Progenitor cell of endocrine pancreas (in vitro differentiated cells): ENCODE measurements at places on chromosomes 4 and X. TPM values are rescaled to one million over a fixed set of nuclear protein-coding genes. Genes with fewer than 3 reads are reported as not detected.

GAGE12H gene
- total RNA-seq, result not detected in 2 replicates

HS6ST2 gene
- 14.8 and 23.6 TPM in 2 replicates for total RNA-seq

KLF8 gene
- total RNA-seq, result 4.7 and 4.8 TPM in 2 replicates

GRID2 gene
- total RNA-seq, result 0.18 and 0.69 TPM in 2 replicates

CYSLTR1 gene
- total RNA-seq, result 0.09 TPM in 1 of 2 replicates, not detected in the other

ART3 gene
- 5.0 and 7.3 TPM in 2 replicates for total RNA-seq

ADH1B gene
- total RNA-seq, result 0.29 and 0.53 TPM in 2 replicates

TLR10 gene
- 1.7 and 2.1 TPM in 2 replicates for total RNA-seq

LDB2 gene
- total RNA-seq, result 0.82 TPM in 1 of 2 replicates, not detected in the other

NAA10 gene
- total RNA-seq, result 85.3 and 86.3 TPM in 2 replicates

DTHD1 gene
- total RNA-seq, result 0.12 and 0.29 TPM in 2 replicates

DGKK gene
- 1.1 and 1.2 TPM in 2 replicates for total RNA-seq

DNA sequence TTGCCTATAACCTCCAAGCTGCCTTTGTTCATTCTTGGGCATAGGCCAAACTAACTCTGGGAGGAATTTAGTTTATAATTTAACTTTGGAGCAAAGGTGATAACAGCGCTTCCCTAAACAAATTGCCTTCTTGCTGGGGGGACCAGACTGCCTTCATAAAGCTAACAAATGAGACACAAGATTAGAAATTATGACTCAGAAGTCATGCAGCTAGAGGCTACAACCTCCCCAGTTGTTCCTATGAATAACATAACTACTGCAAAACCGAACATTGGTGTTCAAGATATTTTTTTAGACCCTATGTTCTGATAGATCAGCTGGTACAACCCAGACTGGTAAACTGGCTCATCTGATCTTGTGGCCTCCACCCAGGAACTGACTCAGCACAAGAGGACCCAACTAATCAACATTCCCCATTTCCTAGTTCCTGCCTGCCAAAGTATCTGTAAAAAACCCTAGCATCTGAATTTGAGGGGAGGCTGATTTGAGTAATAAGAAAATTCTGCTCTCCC is 22.0 kb upstream of the TMPRSS11B start:
- H3K27me3 ChIP-seq, result no peaks in the 10 kb centered on the region
- no peak overlapping the region for H3K4me3 ChIP-seq
- no peak for DNase-seq
- peaks cover 7% of the 10 kb centered on the region for H3K4me1 ChIP-seq

DNA sequence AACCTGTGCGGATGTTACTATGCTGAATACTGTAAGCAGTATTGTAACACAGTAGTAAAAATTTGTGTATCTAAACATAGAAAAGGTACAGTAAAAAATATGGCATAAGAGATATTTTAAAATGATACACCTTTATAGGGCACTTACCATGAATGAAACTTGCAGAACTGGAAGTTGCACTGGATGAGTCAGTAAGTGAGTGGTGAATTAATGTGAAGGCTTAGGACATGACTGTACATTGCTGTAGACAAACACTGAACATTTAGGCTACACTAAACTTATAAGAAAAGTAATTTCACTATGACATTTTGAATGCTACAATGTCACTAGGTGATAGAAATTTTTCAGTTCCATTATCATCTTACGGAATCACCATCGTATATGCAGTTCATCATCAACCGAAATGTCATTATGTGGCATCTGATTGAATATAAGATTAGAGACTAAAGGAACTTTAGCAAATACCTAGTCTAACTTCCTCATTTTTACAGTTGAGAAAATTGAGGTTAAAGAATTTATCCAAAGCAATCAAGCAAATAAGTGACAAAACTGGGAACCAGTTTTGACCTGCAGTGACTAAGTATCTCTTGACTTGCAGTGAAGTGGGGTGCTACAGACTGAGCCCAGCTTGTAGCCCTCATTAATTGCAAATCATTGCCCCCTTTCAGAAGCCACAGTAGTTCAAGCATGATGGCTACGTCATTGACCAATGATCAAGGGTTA is 55.3 kb downstream of the EGF start:
- no peaks in the 10 kb centered on the region for H3K36me3 ChIP-seq
- H3K4me1 ChIP-seq, result peaks cover 6% of the 10 kb centered on the region
- no peak overlapping the region for H3K27ac ChIP-seq
- H3K4me3 ChIP-seq, result no peak overlapping the region
- DNase-seq, result no peak

DNA sequence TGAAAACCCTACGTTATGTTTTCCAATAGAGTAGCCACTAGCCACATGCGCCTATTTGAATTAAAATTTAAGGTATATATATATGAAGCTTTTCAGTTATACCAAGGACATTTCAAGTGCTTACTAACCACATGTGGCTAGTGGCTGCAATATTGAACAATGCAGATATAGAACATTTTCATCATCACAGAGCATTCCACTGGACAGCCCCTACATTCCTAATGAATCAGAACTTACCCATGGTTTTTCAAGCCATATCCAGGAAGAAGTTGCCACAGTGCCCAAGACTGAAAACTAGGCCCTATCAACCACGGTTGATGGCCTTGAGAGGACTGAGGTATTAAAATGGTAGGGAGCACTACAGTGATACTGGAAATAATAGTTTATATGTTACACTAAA is 29.7 kb downstream of the NEK1 start:
- H3K4me1 ChIP-seq, result no peaks in the 10 kb centered on the region
- no peaks in the 10 kb centered on the region for H3K27me3 ChIP-seq
- H3K4me3 ChIP-seq, result no peak overlapping the region
- no peak overlapping the region for H3K27ac ChIP-seq
- H3K36me3 ChIP-seq, result peaks cover 4% of the 10 kb centered on the region

DNA sequence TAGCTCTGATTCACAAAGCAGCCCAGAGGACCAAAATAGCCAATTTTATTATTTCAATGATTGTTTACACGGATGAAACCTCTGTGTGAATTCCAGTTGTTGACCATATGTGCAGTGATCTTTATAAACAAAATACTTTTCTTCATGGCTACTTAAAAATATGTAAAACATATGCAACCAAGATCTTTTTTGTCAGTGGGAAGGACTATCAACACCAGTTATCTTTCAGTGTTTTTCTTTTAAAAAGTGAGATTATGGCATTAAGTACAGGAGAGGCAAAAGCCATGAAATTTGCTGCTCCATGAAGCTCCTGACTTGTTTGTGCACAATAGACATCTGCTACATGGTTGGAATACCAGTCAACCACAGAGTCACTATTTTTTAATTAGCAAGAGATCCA is 184.4 kb downstream of the DKK2 start:
- no peaks in the 10 kb centered on the region for H3K36me3 ChIP-seq
- H3K4me3 ChIP-seq, result no peak overlapping the region

DNA sequence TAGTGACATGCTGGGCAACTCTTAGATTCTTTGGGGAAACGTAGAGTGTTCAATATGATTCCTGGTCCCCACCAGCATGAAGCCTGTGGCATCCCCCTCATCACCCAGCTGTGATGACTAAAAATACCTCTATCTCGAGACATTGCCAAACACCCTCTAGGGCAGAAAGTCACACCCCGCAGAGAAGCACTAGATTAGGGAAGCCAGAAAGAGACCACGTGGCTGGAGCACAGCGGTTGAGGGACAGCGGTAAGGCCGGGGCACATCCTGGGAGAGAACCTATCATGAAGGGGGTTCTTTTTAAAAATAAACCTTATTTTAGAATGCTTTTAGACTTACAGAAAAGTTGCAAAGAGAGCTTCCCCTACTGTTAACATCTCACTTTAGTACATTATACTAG is 11.0 kb downstream of the FAT1 start:
- peaks cover 8% of the 10 kb centered on the region for H3K4me1 ChIP-seq
- DNase-seq, result no peak

GRCh38 chr4:138488533-138488932 is 246.4 kb upstream of the SLC7A11 start:
- no peaks in the 10 kb centered on the region for H3K36me3 ChIP-seq
- H3K27me3 ChIP-seq, result no peaks in the 10 kb centered on the region
- H3K4me1 ChIP-seq, result no peaks in the 10 kb centered on the region
- H3K27ac ChIP-seq, result no peak overlapping the region
- H3K4me3 ChIP-seq, result no peak overlapping the region

GRCh38 chr4:58225460-58225859 is 1115.3 kb upstream of the IGFBP7 start:
- H3K36me3 ChIP-seq, result no peaks in the 10 kb centered on the region
- no peak overlapping the region for H3K27ac ChIP-seq
- no peak for DNase-seq
- no peak overlapping the region for H3K4me3 ChIP-seq
- no peaks in the 10 kb centered on the region for H3K27me3 ChIP-seq

DNA sequence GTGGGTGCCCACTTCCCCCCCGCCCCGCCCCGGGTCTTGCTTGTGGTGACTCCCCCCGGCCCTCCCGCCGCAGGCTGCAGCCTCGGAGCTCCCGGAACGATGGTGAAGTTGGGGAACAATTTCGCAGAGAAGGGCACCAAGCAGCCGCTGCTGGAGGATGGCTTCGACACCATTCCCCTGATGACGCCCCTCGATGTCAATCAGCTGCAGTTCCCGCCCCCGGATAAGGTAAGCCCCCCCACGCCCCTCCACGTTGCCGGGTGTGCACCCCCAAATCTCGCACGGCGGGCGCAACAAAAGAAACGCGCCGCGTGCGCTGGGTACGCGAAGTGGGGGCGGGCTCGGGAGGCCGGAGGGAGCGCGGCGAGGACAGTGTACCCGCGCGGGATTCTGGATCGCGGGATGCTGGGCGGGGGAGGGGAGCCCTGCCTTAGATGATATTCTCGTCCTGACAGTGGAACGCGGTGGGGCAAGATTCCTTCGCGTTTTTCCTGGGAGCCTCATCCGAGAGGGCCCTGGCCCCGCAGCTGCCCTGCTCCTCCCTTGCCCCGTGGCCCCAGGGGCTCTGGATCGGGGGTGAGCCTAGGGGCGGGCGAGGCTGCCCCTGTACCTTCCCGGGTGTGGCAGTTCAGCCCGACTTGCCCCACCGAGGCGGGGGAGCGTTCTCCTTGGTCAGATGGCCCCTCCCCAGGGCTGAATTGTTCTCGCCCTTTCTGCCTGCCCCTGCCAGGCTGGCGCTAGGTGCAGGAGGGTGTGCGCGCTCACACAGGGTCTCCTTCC is 819 bp downstream of the NSG1 start:
- no peak for DNase-seq
- peaks cover 51% of the 10 kb centered on the region for H3K27me3 ChIP-seq
- peaks cover 9% of the 10 kb centered on the region for H3K4me1 ChIP-seq
- no peak overlapping the region for H3K27ac ChIP-seq
- peak overlapping the region; percentile 61 for H3K4me3 ChIP-seq

GRCh38 chr4:147799986-147800555 is 68.2 kb downstream of the ARHGAP10 start:
- H3K4me3 ChIP-seq, result no peak overlapping the region
- no peaks in the 10 kb centered on the region for H3K27me3 ChIP-seq
- H3K36me3 ChIP-seq, result no peaks in the 10 kb centered on the region

DNA sequence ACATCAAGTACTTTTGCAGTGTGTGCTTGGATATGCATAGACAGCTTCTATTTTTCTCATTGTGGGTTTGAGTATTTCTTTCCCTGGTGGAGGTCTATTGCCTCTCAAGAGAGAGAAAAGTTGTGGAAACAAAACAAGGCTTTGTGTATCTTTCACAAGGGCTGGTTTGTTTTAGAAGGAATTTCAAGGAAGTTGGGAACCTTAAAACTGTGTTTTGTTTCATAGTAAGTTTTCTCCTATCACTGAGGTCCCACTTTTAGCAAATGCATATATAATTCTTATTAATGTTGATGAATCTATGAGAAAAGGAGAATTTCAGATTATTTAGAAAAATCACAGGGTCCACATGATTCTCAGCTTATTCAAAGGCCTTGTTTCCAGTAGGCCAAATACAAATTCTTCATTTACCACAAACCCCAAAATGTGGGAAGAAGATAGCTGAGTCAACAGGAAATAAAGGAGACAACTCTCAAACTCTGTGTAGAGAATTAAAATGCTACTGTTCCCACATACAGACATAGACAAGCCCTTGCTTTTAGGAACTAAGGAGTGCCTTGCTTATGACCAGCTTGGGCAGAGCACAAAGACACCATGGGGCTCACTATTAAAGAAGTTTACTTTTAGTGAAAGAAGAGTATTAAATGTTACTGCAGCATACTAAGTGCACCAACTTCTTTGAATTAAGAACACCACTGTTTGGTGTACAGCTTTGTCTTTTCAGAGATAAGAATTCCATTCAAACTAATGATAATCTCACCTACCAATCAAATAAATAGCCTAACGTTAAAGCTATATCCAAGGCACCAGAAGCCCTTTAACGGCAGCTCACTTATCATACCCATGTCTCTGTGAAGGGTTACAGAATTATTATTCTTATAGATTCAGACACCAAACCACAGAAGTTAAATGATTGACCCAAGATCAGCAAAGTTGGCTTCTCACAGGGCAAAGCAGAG is 177.4 kb upstream of the LEF1 start:
- no peak overlapping the region for H3K4me3 ChIP-seq
- peaks cover 4% of the 10 kb centered on the region for H3K4me1 ChIP-seq
- peaks cover 4% of the 10 kb centered on the region for H3K27me3 ChIP-seq
- no peak for DNase-seq

DNA sequence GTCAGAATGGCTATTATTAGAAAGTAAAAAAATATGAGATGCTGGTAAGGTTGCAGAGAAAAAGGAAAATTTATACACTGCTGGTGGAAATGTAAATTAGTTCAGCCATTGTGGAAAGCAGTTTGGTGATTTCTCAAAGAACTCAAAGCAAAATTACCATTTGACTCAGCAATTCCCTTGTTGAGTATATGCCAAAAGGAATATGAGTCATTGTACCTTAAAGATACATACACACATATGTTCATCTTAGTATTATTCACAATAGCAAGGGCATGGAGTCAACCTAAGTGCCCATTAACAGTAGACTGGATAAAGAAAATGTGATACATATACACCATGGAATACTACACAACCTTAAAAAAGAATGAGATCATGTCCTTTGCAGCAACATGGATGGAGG is 148.2 kb downstream of the COMMD8 start:
- no peak overlapping the region for H3K4me3 ChIP-seq
- no peaks in the 10 kb centered on the region for H3K27me3 ChIP-seq
- no peaks in the 10 kb centered on the region for H3K36me3 ChIP-seq
- DNase-seq, result no peak
- peaks cover 1% of the 10 kb centered on the region for H3K4me1 ChIP-seq

DNA sequence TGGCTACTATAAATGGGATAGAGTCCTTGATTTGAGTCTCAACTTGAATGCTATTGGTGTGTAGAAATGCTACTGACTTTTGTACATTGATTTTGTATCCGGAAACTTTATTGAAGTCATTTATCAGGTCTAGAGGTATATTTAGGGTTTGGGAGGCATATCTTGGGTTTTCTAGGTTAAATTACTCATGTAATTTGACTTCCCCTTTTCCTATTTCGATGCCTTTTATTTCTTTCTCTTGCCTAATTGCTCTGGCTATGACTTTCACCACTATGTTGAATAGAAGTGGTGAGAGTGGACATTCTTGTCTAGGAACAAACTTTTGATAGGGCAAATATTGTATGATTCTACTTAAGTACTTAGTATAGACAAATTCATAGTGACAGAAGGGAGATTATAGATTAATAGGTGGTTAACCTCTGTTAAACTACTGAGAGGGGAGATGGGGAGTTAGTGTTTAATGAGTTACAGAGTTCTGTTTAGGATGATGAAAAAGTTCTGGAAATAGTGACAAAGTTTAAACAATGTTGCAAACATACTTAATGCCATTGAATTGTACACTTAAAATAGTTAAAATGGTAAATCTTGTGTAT is 22.8 kb upstream of the HSPA4L start:
- no peak overlapping the region for H3K4me3 ChIP-seq
- H3K27me3 ChIP-seq, result no peaks in the 10 kb centered on the region
- no peak for DNase-seq
- H3K27ac ChIP-seq, result no peak overlapping the region

- peak overlapping the region; percentile 18 for H3K27ac ChIP-seq
- no peaks in the 10 kb centered on the region for H3K4me1 ChIP-seq
- no peaks in the 10 kb centered on the region for H3K27me3 ChIP-seq
- no peaks in the 10 kb centered on the region for H3K36me3 ChIP-seq
These were observed 181.3 kb upstream of the KLF3 start for GRCh38 chr4:38482696-38483095.
